Fibroblast of the aortic adventitia (primary cell): ENCODE measurements at places on chromosomes 2 and 18. TPM values are rescaled to one million over a fixed set of nuclear protein-coding genes. Genes with fewer than 3 reads are reported as not detected.
A peak's percentile ranks its signal among the peaks of the same experiment; 100 is the strongest.

The COX7A2L gene
- total RNA-seq: 181 and 197 TPM in 2 replicates

The SYT4 gene
- total RNA-seq: under 0.01 TPM in 1 of 2 replicates, not detected in the other

The SATB2 gene
- 2.3 and 12.7 TPM in 2 replicates for total RNA-seq

GRCh38 chr18:45412577-45412976 lies 202.7 kb upstream of the SLC14A2 start:
- no peak for DNase-seq

DNA sequence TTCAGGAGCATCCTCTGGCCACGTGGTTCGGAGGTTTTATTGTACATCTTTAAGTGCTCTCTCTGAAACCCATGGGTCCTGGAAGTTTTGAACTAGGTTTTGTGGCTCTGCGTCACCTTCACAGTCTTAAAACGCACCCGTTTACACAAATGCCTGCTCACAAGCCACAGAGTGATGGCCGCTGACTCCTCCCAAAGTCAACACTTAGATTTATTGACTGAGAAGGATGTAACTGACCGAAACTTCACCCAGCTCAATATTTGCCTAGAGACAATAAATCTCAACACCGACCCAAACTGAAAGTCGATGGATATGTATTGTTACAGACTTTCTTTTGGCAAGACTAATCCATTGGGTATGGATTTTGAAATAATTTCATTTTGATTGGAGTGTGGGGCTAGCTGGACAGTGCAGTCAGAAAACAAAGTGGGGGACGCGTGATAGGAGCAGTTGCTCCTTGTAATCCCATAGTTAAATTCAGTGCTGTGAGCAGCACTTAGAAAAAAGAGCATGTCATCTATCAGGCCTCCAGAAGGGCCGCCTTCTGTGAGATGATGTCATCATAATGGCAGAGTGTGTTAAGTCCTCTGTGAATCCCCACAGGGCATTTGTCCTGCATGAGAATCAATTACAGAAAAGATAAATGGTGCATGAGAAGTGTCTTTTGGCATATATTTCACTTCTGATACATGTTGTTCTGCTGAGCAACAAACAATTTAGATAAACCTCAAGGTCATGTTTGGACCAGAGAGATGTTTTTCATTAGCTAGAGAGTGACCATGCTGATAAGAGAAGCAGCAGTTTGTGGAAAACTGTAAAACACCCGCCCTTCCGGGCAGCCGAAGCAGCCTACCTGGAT lies 183.7 kb downstream of the INO80D start:
- DNase-seq: no peak

GRCh38 chr2:227870710-227871374 lies 589 bp upstream of the DAW1 start:
- DNase-seq: peak; percentile 98

GRCh38 chr2:159285433-159285832 lies 1.1 kb downstream of the WDSUB1 start:
- no peak for DNase-seq
